ENCODE measurements at places on chromosomes 6 and 20. TPM values are rescaled to one million over a fixed set of nuclear protein-coding genes. Genes with fewer than 3 reads are reported as not detected.
A peak's percentile ranks its signal among the peaks of the same experiment; 100 is the strongest.

The PROKR2 gene
- total RNA-seq: not detected

GRCh38 chr6:15363164-15363522 lies 117.3 kb downstream of the JARID2 start:
- H3K27ac ChIP-seq: peak overlapping the region; percentile 33
- H3K4me3 ChIP-seq: no peak overlapping the region
- DNase-seq: no peak
- peaks cover 53% of the 10 kb centered on the region for H3K4me1 ChIP-seq

DNA sequence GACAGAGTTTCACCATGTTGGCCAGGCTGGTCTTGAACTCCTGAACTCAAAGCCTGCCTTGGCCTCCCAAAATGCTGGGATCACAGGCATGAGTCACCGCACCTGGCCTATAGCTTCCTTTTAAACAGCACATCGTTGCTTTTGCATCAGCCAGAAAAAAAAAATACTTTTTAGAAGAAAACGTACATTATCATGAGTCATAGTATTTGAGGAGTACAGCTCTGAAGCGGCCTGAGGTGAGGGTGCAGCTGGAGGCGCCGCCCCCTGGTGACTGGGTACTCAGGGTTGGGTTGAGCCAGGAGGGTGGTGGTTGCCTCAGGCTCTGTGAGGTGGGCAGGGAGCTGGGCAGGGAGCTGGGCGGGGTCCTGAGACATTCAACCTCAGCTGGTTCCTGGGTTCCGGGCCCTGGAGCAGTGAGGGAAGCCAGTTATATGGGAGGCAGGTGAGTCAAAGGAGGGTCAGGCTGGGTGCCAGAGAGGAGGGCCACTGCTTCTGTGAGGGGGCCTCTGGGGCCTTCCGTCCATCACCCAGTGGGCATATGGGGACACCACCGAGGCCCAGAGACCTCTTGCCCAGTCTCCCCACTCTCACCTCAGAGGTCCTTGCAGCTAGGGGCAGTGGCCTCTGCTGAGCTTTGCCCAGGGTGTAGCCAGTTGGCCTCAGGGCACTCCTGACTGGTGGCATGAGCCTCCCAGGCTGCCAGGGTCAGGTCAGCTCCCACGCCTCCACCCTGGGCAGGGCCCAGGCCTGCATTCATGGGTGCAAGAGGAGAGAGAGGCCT lies 11.7 kb upstream of the ID1 start:
- H3K4me3 ChIP-seq: no peak overlapping the region
- H3K27ac ChIP-seq: no peak overlapping the region
- no peak for DNase-seq
- H3K4me1 ChIP-seq: no peaks in the 10 kb centered on the region

DNA sequence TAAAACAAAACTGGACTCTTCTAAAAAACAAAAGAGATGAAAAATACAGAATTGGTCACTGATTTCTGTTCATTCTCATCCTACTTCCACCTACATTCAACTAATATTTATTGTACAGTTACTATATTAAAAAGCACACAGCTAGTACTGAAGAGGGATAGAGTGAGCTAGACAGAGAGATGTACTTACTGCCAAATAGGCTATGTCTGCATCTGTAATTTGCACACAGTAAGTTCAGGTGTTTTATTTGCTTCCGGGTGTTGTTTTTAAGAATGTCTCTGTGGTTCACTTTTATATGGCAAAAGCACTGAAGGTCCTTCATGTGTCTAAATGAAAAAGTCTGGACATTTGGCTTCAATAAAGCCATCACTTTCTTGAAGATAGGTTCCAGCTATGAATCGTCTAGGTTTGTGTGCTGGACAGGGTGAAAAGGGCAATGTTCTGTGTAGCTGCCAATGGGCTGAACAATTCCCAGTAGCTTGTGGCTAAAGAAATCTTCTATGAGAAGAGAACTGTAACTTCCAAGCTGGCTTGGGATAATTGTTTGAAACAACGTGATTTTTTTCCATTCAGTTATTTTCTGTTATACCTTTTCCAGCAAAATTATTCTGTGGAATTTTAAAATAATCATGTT lies 47.3 kb downstream of the EPB41L2 start:
- H3K27me3 ChIP-seq: no peaks in the 10 kb centered on the region
- H3K4me1 ChIP-seq: peaks cover 28% of the 10 kb centered on the region
- H3K27ac ChIP-seq: no peak overlapping the region
- H3K36me3 ChIP-seq: no peaks in the 10 kb centered on the region
- no peak overlapping the region for H3K4me3 ChIP-seq

GRCh38 chr20:47609001-47609400 lies 107.3 kb downstream of the NCOA3 start:
- H3K36me3 ChIP-seq: no peaks in the 10 kb centered on the region
- H3K4me1 ChIP-seq: peaks cover 4% of the 10 kb centered on the region
- H3K27me3 ChIP-seq: no peaks in the 10 kb centered on the region

DNA sequence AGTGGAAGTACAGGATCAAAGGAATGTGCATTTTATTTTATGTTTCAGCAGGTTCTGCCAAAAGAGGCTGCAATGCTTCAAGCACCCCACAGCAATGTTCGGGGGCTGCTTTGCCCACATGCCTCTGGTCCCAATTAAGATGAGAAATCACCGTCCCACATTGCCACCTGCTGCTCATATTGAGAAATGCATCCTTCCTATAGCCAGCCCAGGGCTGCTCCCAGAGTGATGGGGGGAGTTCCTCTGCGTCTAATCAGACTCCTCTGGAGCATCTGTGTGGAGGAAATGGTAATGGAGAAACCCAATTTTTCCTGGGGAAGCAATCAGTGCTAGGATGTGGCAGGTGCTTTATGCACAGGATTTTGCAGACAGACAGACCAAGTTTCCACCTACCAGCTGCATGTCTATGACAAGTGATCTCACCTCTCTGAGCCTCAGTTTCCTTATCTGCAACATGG lies 33.7 kb downstream of the PTGIS start:
- no peaks in the 10 kb centered on the region for H3K4me1 ChIP-seq
- H3K27me3 ChIP-seq: no peaks in the 10 kb centered on the region
- no peak overlapping the region for H3K27ac ChIP-seq
- peak; percentile 64 for DNase-seq
- H3K36me3 ChIP-seq: no peaks in the 10 kb centered on the region

DNA sequence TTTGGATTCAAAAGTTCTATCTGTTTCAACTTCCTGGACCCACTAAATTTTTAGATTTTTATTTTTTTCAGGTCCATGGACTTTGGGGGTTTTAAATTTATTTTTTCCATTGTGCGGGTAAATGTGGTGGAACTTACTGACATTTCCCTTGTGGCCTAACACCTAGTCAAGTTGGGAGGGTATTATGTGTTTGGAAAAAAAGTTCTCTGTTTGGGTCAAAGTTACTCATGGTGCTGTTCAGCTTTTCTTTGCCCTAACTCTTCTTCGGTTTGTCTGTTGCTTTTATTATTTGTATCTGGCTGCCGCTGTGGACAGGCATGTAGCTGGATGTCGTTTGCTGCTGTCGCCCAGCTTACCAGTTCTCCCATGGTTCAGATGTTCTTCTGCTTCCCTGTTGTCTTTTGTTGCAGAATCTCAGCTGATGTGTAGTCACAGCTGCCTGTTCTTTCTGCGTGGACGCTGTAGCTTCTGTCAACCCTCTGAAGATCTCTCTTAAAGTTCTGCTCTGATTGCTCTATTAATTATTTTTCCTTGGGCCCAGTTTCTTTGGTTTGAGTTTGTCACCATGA lies 7.9 kb downstream of the IGF2R start:
- no peak for DNase-seq
- no peaks in the 10 kb centered on the region for H3K36me3 ChIP-seq
- H3K27ac ChIP-seq: peak overlapping the region; percentile 67
- peaks cover 77% of the 10 kb centered on the region for H3K4me1 ChIP-seq
- no peak overlapping the region for H3K4me3 ChIP-seq
- H3K27me3 ChIP-seq: no peaks in the 10 kb centered on the region

DNA sequence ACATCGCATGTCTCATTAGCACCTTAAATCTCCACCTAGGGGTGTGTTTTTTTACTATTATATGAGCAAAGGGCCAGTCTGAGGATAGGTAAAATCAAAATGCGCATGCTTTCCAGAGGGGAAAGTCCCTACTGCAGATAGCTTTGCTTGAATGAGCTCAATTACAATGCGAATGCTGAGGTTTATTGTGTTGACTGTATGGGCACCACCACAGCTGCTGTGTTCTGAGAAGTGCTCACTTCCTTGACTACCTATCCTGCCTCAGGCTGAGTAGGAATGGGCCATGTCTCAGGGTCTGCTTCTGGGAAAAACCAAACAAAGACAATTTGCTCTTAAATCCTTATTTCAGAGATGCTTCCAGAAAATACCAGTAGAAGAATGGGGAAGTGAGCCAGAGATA lies 36.6 kb downstream of the MOCS1 start:
- H3K36me3 ChIP-seq: no peaks in the 10 kb centered on the region
- H3K4me3 ChIP-seq: no peak overlapping the region
- no peaks in the 10 kb centered on the region for H3K27me3 ChIP-seq
- H3K4me1 ChIP-seq: no peaks in the 10 kb centered on the region
- H3K27ac ChIP-seq: no peak overlapping the region

The BMP5 gene
- total RNA-seq: 1.6 TPM

GRCh38 chr6:137761072-137761471 lies 106.0 kb upstream of the TNFAIP3 start:
- DNase-seq: no peak
- H3K4me1 ChIP-seq: no peaks in the 10 kb centered on the region
- no peak overlapping the region for H3K4me3 ChIP-seq
- no peak overlapping the region for H3K27ac ChIP-seq
- H3K27me3 ChIP-seq: no peaks in the 10 kb centered on the region

- no peak overlapping the region for H3K27ac ChIP-seq
- H3K4me1 ChIP-seq: peaks cover 13% of the 10 kb centered on the region
- no peak overlapping the region for H3K4me3 ChIP-seq
These were observed 3.1 kb downstream of the DHX35 start for GRCh38 chr20:38965264-38965663.

DNA sequence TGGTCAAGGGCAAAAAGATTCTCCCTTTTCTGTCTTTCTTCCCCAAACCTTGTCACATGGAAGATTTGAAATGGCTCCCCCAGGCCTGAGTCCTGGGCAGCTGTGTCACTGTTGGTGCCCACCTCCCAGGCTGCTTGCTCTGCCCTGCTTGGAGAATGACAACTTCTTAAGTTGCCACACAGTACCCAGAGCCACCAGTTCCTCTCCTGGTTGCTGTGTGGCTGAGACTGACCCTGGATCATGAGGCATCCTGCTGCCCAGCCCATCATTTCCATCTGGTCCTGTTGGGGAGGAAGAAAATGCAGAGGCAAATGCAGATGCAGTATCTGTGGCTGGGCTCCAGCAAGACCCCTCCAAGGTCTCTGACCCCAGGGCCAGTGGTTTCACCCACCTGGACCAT lies 113.7 kb downstream of the PHACTR3 start:
- no peak overlapping the region for H3K4me3 ChIP-seq
- no peak overlapping the region for H3K27ac ChIP-seq
- H3K36me3 ChIP-seq: no peaks in the 10 kb centered on the region
- H3K27me3 ChIP-seq: no peaks in the 10 kb centered on the region
- H3K4me1 ChIP-seq: no peaks in the 10 kb centered on the region

- H3K36me3 ChIP-seq: no peaks in the 10 kb centered on the region
- H3K27ac ChIP-seq: no peak overlapping the region
- H3K4me1 ChIP-seq: no peaks in the 10 kb centered on the region
- no peaks in the 10 kb centered on the region for H3K27me3 ChIP-seq
- DNase-seq: no peak
- H3K4me3 ChIP-seq: no peak overlapping the region
These were observed 113.0 kb upstream of the TFAP2D start for GRCh38 chr6:50600280-50600679.

DNA sequence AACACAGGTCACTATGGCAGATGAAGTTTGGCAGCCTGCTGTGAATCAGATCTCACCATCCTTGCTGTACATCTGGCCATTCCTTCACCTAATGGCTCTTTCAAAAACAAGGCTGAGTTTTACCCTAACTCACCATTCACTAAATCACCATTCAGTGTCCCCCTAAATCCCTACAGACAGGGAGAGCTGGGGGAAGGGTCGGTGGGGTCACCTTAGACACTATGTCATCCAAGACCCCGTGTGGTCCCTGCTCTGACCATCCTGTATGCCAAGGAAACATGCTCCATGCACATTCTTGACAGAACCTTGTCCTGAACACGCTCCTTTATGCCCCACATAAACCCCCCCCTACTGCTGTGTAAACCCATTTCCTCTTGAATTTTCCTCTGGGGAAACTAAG lies 31.8 kb upstream of the IL17A start:
- H3K4me1 ChIP-seq: no peaks in the 10 kb centered on the region
- no peaks in the 10 kb centered on the region for H3K36me3 ChIP-seq
- no peaks in the 10 kb centered on the region for H3K27me3 ChIP-seq

Data from body of pancreas (tissue), 4 donors.